ENCODE measurements at places on chromosomes 12 and 14.

DNA sequence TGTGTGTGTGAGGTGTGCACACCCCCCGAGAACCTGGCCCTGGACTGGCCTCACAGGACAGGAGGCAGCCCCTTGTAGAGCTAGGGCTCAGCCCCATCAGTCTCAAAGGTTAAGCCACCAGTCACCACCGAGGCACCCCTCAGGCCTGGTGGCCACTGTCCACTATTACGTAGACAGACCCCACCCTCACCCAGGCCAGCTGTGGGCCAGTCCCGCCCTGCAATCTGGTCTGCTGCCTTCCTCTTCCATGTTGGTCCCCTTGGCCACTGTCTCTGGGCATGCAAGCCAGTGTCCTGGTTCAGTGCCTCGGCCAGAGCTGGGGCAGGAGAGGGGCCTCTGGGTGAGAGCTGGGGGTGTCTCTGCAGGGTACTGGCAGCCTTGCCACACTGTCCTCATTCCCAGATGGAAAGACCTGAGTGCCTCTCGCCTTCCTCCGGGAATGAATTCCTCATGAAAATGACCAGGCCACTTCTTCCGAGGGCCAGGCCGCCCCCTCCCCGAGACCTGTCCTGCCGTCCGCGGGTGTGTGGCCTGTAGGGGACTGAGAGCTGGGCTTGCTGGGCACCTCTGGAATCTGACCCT, 897 bp upstream of the TEX22 start:
- DNase-seq = no peak

GRCh38 chr12:95505039-95505438, 31.1 kb downstream of the METAP2 start:
- no peak for DNase-seq

DNA sequence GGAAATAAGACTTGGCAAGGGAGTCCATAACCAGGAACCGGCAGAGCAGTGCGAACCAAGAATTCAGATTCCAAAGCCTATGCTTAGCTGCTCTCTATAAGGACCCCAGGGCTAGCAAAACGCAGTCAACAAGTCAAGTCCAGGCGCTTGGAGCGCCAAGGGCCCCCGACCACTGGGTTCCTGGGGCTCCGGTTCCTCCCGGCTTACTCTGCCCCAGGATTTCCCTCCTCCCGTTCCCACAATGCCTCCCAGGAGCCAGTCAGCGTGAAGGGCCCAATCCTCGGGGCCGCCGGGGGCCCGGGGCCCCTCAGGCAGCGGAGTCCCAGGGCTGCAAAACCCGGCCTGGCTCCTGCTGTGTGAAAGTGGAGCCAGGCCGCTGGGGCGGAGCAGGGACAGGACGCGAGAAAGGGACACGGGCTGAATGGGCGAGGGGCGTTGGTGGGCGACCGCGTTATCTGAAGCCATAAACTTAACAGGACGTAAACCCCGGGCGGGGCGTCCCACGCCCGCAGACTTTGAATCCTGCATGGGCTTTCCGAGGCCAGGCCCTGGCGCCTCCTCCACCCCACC, 1.5 kb downstream of the KRT8 start:
- DNase-seq = peak; percentile 91

DNA sequence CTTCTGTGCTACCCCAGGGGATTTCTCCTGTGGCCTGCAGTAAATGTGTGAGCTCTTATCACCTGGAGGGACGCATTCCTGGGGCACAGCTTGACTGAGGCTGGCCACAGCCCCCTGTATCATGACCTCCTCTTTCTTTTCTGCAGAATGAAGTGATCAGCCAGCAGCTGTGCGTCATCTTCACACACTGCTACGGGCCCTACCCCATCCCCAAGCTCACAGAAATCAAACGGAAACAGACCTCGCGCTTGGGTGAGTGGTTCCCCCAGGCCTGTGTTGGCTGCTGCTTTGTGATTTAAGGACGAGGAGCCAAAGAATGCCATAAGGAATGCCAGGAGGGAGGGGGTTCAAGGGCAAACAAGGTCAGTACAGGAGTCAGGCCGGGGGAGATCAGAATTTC, 50.5 kb upstream of the PWP1 start:
- DNase-seq = no peak

GRCh38 chr12:31004666-31005065, 69.0 kb upstream of the DDX11 start:
- no peak for DNase-seq

DNA sequence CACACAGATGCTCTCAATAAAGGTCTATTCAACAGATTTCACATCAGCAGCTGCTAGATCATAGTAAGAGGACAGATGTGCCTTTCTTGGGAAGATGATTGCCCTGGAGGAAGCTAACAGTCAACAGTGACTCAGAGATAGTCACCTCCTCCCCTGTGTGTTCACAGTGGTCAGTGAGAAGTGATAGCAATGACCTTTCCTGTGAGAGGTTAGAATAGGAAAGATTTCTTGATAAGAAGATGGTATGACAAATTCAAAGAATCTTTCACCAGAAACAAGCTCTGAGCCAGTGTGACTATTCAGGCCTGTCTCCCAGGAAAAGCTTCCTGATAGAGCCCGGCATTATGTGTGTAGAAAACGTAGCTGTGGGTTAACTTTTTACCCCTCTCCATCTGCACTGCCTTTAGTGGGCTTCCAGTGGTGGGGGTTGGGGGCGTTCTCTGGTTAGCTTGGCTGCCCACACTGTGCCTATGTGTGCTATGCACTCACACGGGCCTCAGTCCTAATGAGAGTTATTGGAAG, 66.4 kb upstream of the ARHGAP5 start:
- peak; percentile 22 for DNase-seq

DNA sequence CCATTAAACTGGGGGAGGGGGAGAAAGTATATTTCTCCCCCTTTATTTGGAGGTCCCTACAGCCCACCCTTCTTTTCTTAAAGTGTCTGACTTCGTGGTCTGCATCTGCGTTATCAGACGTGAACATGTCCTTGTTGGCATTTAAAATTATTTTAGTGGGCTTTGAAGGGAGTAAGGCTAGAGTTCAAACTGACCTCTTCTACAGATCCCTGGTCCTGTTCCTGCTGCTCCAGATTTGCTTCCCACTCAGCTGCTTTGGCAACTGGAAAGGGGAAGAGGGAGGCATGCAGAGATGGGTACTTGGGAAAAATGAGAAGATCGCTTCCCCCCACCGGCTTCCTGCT, 611 bp upstream of the SIX6 start:
- DNase-seq = no peak

DNA sequence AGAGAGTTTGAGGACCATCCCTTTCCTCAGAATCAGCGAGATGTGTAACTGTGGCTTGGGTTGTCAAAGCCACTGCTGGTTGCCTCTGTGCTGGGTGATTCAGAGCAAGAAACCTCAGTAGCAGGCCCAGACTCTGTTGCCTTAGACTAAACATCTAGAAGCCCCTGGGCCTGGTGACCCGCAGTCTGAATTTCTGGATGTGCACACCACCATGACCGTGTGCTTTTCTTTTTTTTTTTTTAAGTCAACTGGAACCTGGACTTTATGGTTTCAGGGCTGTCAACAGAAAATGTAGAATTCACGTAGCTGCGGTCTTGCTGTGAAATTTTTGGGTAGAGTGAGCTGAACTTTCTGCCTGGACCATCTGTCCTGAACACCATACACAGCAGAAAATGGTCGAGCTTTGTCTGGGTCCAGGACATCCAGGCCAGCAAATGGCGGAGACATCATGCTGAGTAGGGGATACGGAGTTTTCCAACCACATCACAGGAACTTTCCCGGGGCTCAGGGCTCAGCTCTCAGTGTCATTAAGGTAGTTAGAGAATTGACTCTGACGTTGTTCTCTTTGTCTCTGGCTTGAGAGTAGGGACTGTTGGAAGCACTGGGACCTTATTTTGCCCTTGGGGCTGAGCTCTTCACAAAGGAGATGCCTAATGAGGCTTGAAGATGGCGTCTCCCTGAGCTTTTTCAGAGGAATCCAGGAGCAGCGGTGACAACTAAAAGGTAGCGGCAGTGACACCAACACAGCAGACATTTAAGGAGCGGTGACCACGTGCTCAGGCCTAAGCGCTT, 23.0 kb upstream of the BATF start:
- DNase-seq = no peak

DNA sequence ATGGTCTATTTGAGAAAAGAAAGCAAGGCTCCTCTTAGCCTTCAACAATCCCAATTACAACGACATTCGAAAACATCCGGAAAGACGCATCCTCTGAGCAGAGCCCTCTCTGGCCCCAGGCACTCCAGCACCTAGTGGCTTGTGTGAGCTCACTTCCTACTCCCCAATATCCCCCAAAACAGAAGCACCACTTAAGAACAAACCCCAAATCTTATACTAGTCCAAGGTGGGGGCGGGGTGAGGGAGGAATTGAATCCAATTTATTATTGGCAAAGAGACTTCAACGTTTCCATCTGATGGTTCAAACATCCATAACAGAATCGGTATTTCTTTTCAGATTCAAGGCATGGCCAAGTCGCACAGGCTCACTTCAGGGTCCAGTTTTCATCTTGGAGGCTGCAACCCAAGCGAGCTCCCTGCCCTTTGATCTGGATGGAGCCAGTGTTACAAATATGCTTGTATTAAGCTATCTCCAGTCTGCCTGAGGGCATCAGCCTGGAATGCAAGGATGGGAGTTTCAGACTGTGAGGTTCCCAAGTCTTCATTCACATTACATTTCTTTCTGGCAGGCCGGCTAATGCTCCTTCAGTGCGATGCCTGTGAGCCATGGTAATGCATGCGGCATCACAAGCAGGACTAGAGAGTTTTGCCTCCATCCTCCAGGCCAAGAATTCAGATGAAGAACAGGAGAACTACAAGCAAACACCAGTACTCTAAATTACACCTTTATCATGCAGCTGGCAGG, 132.5 kb upstream of the FOXN3 start:
- DNase-seq = no peak

DNA sequence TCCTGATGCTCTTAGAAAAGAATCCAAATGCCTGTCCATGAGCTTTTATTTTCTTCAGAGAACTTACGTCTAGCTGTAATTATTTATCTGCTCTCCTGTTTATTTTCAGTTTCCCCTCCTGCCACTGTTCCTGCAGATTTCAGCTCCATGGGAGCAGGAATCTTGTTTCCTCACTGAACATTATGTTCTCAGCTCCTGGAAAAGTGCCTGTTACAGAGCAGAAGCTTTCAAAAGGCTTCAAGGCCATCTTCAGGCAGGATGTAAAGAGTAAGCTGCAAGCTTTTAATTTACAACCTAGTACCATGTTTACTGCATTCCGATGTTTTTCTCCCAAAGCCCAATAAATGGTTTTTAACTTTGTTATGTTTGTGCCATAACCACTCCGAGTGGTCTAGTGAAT, 98.4 kb upstream of the BTG1 start:
- no peak for DNase-seq

- peak; percentile 26 for DNase-seq
These were observed 22.0 kb downstream of the TSPAN8 start for GRCh38 chr12:71135812-71136176.

GRCh38 chr12:19799216-19799615, 359.9 kb downstream of the AEBP2 start:
- DNase-seq = no peak

GRCh38 chr14:68607081-68607866, 185.6 kb downstream of the ZFP36L1 start:
- DNase-seq = no peak

GRCh38 chr14:50303744-50304471, 8.1 kb downstream of the L2HGDH start:
- DNase-seq = peak; percentile 95

- DNase-seq = no peak
These were observed 6.0 kb downstream of the TEDC1 start for GRCh38 chr14:105496831-105497591.

GRCh38 chr12:124020514-124020949, 47.5 kb downstream of the ZNF664 start:
- DNase-seq = no peak

DNA sequence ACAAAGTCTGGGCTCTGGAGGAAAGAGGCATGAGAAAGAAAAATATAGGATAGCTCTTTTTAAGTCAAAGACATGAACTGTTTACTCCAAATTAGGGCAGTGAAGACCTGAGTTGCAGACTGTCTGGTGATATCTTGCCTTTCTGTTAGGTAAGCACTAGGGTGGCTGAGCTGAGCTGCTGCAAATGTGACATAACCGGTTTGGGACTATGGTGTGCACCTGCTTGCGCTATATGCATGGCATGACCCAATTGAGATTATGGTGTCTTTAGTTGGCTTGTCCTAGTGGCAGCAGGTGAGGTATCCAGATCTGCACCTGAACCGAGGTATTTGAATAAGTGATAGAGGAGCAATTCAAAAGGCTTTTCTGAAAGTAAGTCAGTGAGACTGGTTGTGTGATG, 345.6 kb downstream of the APAF1 start:
- no peak for DNase-seq

DNA sequence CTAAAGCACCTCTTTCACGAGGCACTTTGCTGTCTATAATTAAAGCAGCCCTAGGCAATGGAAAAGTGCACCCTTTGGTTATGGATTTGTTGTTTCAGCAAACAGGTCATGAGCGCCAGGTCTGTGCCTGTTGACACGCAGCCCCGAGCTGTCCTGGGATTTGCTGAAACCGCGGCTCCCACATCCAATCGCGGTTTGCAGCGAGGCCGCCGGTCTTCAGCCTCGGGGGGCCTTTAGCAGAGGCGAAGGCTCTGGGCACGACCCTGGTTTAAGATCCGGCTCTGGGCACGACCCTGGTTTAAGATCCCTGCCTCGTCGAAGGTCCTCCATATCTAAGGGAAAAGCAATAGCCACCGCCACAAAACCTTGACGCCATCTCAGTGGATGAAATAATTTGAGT, 79.2 kb downstream of the GLT1D1 start:
- DNase-seq = no peak

DNA sequence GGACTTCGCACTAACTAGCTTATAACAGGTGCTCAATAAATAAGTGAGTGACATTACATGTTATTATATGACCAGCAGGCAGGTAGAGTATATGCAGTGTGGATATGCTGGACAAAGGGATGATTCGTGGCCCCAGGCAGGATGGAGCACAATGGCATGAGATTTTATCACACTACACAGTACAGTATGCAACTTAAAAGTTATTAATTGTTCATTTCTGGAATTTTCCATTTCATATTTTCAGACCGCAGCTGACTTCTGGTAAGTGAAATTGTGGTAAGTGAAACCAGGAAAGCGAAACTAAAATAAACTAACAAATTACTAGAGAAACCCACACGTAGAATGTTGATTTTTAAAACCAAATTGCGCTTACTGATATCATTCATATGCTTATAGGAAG, 3.3 kb downstream of the PARP11 start:
- peak; percentile 75 for DNase-seq
